ENCODE measurements at places on chromosomes 12 and 14.

DNA sequence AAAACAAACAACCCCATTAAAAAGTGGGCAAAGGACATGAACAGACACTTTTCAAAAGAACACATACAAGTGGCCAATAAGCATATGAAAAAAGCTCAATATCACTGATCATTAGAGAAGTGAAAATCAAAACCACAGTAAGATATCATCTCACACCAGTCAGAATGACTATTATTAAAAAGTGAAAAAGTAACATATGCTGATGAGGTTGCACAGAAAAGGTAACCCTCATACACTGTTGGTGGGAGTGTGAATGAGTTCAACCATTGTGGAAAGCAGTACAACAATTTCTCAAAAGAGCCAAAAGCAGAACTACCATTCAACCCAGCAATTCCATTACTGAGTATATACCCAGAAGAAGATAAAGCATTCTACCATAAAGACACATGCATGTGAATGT is 18.2 kb downstream of the PDE6H start:
- no peak for DNase-seq

GRCh38 chr12:123250471-123251383 is 17.5 kb downstream of the MTRFR start:
- DNase-seq: no peak

- DNase-seq: no peak
Observed at GRCh38 chr12:86551146-86551571, 295.0 kb upstream of the MGAT4C start.

- DNase-seq: no peak
Observed at GRCh38 chr14:67311868-67312267, 47.7 kb downstream of the ATP6V1D start.

- DNase-seq: no peak
Observed at GRCh38 chr12:70042675-70043074, 200.6 kb upstream of the CNOT2 start.

DNA sequence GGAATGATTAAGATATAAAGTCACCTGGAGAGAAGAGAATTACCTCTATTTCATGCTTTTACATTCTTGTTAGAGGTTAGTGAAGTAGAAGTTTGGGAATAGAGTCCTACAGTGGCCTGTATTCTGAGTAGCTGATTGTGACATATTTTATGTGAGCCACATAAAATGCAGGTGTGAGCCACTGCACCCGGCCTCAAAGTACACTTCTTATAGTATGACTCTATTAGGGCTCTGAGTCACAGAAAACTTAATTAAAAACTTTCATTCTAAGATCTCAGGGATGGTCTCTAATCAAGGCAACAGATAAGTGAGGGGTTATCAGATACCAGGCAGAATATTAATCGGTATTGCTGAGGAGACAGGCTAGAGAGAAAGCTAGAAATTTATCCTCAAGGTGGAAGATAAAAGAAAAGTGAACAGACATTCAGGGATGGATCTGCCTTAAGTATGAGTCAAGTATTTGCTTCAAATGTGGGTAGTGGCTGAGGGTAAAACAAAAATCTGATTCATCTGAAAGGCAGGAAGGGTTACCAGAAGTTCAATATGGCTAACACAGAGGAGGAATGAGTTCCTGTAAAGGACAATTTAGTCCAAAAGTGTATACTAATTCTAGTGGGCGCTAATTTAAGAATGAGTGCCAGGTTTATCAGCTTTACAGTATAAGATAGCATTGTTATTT is 5.5 kb upstream of the G2E3 start:
- no peak for DNase-seq

DNA sequence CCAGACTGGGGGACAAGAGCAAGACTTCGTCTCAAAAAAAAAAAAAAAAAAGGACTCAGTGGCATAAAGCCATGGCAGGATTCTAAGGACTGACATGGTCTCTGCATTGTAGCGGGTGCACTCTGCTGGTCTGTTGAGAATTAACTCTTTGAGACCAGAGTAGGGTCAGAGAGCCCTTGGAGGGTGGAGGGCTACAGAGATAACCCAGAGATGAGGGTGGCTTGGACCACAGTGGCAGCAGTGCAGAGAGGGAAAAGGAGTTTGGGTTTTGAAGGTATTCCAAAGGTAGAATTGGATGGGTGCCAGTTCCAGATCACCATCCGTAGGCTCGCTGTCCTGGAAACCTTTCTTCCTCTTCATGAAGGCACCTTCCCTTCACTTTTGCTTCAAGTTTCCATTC is 14.3 kb upstream of the DYNC1H1 start:
- DNase-seq: no peak

GRCh38 chr12:70692681-70693288 is 55.6 kb upstream of the PTPRB start:
- DNase-seq: no peak

GRCh38 chr12:21763531-21763930 is 11.0 kb downstream of the KCNJ8 start:
- DNase-seq: no peak

DNA sequence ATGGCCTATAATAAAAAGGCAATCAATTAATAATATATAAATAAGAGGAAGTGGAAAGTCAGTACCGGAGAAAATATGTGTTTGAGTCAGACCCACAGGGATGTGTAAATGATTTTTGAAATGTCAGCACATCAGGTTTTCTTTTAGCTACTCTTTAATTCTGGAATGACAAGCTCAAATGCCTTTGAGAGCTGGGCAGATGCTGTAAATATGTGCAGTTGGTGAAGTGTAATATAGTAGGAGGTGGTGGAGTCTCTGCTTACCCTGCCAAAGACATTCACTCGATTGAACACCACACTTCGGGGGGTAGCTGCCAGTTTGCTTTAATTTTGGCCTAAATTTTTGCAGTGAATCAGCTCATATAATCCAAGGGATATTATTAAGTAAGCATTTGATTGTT is 93.0 kb downstream of the PLEKHA5 start:
- no peak for DNase-seq

DNA sequence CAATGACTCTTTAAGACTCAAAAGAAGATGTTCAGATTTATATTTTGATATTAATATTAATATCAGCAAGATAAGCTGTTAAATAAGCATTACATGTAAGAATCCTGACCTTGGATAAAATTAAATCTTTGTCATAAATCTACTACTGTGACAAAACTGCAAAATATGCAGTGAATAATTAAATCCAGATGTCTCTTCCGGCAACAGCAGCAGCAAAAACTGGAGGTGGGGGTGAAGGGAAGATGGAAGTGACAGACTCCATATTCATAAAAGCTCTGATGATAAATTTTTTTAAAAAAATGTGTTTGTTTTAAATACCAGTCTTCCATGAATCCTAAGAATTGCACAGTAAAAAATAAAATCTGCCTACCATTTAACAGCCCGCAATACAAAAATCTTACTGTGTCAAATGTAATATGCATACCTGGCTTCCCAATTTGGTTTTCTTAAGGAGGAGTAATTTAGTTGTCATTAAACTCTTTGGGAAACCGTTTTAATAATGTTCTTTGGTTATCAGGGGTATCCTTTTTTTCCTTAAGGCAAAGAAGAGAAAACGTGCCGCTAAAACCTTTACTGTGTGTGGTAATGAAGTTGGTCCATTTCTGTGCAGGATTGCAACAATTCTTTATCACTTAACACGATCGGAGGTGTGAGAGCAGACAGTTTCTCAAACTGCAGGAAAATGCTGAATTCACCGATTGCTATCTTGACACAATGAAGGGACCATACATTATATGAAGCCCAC is 478.2 kb downstream of the DIO2 start:
- no peak for DNase-seq

DNA sequence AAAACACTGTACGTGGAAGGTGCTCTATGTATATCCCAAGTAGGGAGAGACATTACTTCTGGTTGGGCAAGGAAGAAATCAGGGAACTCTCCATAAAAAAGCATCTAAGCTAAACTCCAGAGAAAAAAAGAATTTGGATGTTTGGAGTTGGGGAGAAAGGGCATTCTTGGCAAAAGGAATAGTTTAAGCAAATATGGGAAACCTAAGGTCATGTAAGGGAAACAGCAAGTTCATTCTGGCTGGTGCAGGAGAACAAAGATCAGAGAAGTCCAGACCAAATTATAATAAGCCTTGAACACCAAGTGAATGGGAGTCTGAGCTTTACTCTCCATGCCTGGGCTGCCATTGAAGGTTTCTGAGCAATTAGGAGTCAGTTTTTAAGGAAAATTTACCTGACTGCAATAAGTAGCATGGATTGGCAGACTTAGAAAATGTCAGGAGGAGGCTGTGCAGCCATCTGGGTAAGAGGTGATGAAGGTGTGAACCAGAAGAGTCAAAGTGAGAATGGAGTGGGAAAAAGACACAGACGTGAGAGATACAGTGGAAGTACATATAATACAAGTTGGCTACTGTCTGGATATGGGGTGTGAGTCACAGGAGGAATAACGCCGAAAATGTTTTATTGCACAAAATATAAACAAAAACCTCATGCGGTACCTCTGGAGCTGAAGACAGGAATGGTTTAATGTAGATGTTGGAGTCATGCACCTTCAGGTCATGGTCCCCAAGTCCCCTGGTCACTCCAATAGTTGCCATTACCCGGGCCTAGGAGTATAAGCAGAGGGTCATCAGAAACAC is 222.6 kb downstream of the MON2 start:
- no peak for DNase-seq

DNA sequence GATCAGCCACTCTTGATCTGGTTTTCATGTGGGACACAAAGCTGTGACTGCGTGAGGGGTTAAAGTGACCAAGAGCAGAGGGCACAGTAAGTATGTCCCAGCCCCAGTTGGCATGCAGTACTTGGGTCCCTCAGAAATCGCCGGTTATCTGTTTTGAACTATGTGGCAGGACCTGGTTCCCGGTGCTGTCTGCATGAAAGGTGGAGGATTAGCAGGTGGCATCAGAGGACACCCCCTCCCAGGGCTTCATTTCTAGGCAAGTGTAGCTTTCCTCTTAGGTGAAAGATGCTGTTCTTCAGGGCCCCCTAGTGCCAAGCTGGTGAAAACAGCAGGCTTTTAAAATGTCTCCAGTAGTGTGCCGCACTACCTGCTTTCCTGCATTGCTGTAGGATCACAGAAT is 57.1 kb downstream of the ATG14 start:
- DNase-seq: peak; percentile 50
